Cardiac septum (tissue), 1 donor: ENCODE measurements at places on chromosomes 2 and 18. TPM values are rescaled to one million over a fixed set of nuclear protein-coding genes. Genes with fewer than 3 reads are reported as not detected.
A peak's percentile ranks its signal among the peaks of the same experiment; 100 is the strongest.

RNF181 gene
- 82.4 TPM for total RNA-seq

IHH gene
- total RNA-seq: not detected

CNGA3 gene
- total RNA-seq: not detected

TCF23 gene
- total RNA-seq: not detected

GRCh38 chr2:10091182-10091888, 11.1 kb upstream of the CYS1 start:
- DNase-seq: no peak

- DNase-seq: no peak
These were observed 88.2 kb downstream of the SPRED2 start for GRCh38 chr2:65344182-65344581.

DNA sequence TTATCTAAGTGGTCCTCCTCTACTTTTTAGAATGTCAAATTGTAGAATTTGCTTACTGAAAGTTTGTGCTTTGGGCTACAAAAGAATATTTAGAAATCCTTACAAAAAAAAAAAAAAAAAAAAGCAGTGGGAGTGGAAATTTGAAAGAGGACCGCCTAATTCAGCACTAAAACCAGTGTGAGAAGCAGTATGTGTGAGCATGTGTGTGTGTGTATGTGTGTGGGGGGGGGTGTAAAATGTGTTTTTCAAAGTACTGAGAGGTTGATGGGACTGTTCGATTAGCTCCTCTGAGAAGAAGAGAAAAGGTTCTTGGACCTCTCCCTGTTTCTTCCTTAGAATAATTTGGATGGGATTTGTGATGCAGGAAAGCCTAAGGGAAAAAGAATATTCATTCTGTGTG, at the start of gene VIT:
Gene VIT (plus strand): TSS at position 175 of the 400 bp plus-strand sequence. CDS start 19,664 bp downstream, outside the sequence.
- no peak for DNase-seq

DNA sequence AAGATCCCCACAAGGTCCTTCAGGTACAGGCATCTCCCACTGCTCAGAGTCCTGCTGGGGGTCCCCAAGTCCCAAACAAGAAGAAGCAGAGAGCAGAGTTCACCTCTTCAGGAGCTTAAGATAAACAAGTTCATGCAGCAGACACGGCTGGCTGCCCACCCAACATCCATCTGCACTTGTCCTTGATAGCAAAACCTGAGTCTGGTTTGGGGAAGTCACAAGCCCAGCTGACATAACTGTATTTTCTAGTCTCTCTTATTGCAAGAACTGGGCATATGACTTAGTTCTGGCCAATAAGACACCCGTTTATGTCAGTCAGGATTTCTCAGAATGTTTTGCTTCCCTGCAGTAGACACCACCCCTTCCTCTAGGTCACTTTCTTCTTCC, 31.8 kb downstream of the AFF3 start:
- no peak for DNase-seq

GRCh38 chr18:13453714-13454113, 235.2 kb downstream of the LDLRAD4 start:
- peak; percentile 47 for DNase-seq

DNA sequence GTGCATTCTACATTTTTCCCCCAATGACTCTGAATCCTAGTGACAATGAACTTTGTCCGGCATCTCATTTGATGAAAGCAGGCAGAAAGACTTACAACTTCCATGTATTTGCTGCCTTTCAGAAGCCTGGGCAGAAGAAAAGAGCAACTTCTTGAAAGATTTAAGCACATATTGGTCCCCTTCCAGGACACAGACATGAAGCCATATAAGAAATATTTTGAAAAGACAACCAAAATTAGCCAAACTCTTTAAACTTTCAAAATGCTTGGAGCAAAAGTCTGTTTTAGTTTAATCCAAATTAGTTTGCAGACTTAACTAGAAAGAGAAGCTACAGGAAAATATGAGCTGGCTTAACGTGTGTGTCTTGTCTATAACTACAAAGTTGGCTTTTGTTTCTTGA, 492.5 kb downstream of the NR4A2 start:
- DNase-seq: no peak

DNA sequence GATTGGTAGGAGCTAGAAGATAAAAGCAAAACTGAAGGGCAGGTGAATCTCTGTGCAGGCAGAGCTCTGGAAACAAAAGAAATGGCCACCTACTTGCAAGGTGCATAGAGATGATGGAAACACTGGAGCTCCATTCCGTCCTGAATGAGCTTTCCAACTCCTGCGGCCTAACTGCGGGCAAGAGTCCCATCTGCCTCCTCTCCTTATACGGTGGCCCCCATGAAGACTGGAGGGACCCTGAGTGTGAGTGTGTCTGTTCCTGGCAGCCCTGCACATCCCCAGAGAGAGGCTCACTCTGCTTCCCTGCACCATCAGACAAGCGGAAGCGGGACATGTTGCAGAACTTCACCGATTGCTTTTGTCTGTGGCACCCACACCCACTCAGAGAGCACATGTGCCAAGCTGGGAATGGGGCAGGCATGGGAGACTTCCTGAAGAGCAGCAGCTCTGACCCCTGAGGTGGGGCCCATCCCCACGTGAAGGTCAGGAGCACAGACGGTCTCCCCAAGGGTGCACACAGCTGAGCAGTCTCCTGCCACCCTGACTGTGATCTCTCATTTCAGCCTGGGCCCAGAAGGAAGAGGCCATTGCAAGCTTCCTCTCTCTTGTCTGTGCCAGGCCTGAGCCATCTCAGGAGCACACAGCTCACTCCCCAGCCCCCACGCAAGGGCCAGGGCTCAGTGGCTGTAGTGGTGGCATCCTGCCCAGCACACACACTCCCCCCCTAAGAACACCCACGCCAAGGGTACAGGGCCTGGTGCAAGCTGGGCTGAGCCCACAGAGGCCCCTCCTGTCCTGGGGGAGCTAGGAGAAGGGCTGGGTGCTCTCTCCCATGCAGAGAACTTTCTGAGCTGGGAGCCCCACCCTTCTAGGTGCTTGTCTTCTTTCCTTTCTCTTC, 75.3 kb downstream of the STPG4 start:
- DNase-seq: no peak

GRCh38 chr2:37617119-37617892, 54.1 kb downstream of the CDC42EP3 start:
- DNase-seq: peak; percentile 82

DNA sequence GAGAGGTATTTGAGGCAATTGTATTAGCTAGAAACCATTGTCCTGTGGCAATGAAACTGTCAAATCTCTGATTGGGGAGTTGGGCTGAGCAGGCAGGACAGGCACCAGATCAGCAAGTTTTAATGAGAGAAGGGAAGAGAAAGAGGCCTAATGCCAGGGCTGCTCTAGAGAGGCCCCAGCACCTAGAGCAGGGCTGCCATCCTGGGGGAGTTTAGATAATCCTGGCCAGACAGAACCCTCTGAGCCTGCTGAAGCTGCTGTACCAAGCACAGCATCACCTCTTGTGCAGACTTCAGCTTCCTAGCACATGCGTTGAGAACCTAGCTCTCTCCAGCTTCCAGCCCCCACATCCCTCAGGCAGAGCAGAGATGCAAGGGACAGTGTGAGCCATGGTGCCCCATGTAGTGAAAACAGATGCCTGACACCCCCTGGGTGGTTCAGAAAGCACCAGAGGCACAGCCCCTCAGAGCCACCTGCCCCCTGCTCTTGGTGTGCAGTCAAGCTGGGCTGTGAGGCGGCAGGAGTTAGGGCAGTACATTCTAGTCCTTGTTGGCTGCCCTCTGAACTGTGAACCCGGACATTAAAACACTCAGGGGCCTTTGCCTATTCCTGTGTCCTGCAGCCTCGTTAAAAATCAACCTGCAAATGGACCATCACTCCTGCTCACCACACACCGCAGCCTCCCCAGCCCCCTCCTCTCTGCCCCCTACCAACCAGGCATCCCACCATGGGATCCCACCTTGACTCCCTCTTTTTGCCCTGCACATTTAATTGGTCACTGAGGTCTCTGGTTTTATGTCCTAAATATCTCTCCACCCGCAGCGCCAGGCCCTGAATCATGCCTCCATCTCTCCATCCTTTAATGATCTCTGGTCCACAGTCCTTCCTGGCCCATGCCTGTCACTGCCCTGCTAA, 52.7 kb downstream of the ADD2 start:
- no peak for DNase-seq

DNA sequence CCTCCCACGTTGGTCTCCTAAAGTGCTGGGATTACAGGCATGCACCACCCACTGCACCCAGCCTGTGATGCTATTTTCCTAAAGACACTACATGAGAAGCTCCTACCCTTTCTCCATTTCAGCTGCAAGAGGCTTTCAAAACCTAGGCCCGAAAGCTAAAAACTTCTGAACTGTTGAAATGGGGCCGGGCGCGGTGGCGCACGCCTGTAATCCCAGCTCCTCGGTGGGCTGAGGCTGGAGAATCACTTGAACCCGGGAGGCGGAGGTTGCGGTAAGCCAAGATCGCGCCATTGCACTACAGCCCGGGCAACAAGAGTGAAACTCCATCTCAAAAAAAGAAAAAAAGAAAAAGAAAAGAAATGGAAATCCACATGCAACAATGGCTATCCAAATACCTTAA, 18.1 kb upstream of the ANXA4 start:
- no peak for DNase-seq
